GM03348 (cell line): ENCODE measurements at places on chromosomes 1 and 21.

GRCh38 chr1:19342894-19343616, 30.9 kb downstream of the SLC66A1 start:
- DNase-seq: no peak

- DNase-seq: no peak
Measured at GRCh38 chr1:77704736-77705135, 22.3 kb upstream of the ZZZ3 start.

DNA sequence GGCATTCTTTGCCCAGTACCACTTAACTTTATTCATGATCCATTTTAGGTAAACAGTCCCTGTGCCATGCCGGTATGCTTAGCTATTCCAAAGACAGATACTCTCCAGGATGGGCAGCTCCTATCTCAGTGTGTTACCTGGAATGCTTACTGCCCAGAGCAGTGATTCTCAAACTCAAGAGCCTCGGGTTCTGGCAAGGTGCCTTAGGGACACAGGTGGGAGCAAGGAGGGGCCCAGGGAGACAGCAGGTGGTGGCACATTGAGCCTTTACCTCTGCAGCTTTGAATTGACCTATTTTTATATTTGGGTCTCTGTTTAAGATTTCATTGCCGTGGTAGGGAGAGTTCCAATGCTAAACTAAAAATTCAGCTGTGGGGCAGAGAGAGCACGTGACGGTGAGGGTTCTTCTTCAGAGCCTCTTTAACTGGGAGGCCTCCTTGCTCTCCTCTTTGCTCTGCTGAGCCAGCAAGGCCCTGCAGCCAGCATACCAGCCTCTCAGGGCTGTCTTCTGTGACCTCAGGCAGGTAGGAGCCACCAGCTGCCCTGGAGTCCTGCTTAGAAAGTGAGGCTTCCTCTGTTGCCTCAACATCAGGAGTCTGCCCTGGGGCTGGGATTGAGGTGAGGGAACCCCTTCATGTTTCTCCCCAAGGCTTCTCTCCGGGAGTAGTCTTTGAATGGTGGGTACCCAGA, 20.2 kb downstream of the PHGDH start:
- no peak for DNase-seq

DNA sequence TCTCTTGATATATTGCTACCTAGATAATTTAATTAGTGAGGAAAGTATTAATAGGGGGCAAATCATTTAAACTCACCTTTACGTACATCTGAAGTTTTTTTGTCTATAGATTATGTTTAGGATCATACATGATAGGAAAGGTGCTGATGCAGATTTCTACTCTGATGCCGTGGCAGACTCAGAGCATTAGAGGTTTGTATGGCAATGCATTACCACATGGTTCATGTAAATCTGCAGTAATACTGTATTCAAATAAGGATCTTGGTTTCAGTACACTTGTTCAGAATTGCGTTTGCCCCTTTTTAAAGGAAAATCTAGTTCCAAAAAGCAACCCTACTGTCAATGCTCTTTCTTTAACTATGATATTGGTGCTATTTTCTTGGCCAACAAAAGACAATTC, 288.3 kb downstream of the PTPRC start:
- DNase-seq: no peak

DNA sequence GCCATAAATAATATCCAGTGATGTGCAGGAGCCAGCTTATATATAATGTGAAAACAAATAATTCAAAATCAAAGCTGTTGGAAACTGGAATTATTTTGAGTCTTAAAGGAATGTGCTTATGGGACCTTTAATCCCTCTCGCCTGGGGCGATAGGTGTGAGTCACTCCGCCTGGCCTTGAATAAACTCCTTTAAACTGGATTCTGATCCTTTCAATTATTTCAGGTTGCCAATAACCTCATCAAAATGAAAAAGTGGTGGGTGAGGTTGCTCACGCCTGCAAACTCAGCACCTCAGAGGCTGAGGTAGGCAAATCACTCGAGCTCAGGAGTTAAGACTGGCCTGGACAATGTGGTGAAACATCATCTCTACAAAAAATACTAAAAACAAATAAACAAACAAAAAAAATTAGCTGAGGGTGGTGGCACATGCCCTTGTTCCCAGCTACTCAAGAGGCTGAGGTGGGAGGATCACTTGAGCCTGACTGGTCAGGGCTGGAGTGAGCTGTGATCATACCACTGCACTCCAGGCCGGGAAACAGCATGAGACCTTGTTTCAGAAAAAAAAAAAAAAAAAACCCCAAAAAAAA, 11.4 kb upstream of the SLC2A5 start:
- no peak for DNase-seq

- DNase-seq: peak; percentile 64
Measured at GRCh38 chr1:167722152-167722869, 529 bp downstream of the MPZL1 start.
